ENCODE measurements at places on chromosomes 11 and 22. TPM values are rescaled to one million over a fixed set of nuclear protein-coding genes. Genes with fewer than 3 reads are reported as not detected.

- DNase-seq: no peak
- peak overlapping the region; percentile 47 for H3K4me3 ChIP-seq
- no peaks in the 10 kb centered on the region for H3K4me1 ChIP-seq
- no peaks in the 10 kb centered on the region for H3K36me3 ChIP-seq
- H3K27ac ChIP-seq: peak overlapping the region; percentile 27
These were observed 16.4 kb upstream of the UPK3A start for GRCh38 chr22:45268167-45268957.

- H3K27me3 ChIP-seq: no peaks in the 10 kb centered on the region
- DNase-seq: no peak
- no peak overlapping the region for H3K27ac ChIP-seq
- no peaks in the 10 kb centered on the region for H3K36me3 ChIP-seq
- H3K4me1 ChIP-seq: no peaks in the 10 kb centered on the region
- H3K4me3 ChIP-seq: no peak overlapping the region
These were observed 312.6 kb downstream of the C11orf87 start for GRCh38 chr11:109734566-109734965.

DNA sequence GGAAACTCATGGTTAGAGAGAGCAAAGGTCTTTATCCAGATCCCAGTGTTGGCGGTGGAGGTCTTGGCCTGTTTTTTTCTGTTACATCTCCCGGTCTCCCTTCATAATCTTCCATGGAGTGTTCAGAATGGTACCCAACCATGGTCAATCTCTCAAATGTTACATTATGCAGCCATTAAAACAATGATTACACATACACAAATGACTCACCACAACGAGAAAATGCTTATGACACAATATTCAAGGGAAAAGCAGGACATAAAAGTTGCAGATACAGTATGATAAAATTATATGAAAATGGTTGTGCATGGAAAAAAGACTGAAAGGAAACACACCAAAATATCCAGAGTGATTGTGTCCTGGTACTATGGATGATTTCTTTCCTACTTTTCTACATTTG, 17.8 kb upstream of the CSNK1E start:
- no peaks in the 10 kb centered on the region for H3K4me1 ChIP-seq
- no peak overlapping the region for H3K27ac ChIP-seq
- no peak overlapping the region for H3K4me3 ChIP-seq
- H3K36me3 ChIP-seq: no peaks in the 10 kb centered on the region
- DNase-seq: no peak

DNA sequence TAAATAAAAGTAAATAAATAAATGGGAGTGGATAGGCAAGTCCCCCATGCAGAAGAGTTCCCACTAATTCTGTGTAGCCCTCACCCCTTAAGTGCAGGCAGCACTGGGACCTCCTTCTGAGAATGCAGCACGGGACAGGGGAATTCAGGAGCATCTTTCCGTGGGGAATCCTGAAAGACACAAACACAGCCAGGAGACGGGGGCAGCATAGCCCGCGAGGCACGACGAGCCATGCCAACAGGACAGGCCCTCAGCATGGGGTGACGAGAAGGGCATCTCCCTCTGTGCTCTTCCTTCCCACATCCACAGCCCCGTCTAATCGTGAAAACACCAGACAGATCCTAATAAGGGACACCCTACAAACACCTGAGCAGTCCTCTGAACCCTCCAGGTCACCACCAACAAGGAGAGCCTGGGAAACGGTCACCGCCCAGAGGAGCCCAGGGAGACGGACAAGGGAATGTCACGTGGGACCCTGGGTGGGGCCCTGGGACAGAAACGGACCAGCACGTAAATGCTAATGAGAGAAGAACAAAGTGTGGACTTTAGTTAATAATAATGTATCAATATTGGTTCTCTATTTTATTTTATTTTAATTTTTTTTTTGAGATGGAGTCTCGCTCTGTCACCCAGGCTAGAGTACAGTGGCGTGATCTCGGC, 6.8 kb downstream of the KRTAP5-5 start:
- H3K4me3 ChIP-seq: no peak overlapping the region
- H3K27ac ChIP-seq: no peak overlapping the region
- DNase-seq: no peak
- H3K27me3 ChIP-seq: no peaks in the 10 kb centered on the region
- no peaks in the 10 kb centered on the region for H3K4me1 ChIP-seq

- no peaks in the 10 kb centered on the region for H3K36me3 ChIP-seq
- H3K4me1 ChIP-seq: no peaks in the 10 kb centered on the region
- no peak overlapping the region for H3K27ac ChIP-seq
These were observed 67.2 kb downstream of the SLC17A6 start for GRCh38 chr11:22405377-22405776.

Gene OR51I1
- not detected for total RNA-seq

GRCh38 chr11:102452461-102453301, at the start of gene TMEM123:
TMEM123 (minus strand) TSS chr11:102452765; CDS start chr11:102452623, 142 bp downstream.
- no peaks in the 10 kb centered on the region for H3K4me1 ChIP-seq
- H3K27ac ChIP-seq: peak within 1 kb of the TSS; percentile 89
- H3K27me3 ChIP-seq: no peaks in the 10 kb centered on the region
- DNase-seq: peak; percentile 70

Gene OR6T1
- not detected for total RNA-seq

Gene INS
- not detected for total RNA-seq

DNA sequence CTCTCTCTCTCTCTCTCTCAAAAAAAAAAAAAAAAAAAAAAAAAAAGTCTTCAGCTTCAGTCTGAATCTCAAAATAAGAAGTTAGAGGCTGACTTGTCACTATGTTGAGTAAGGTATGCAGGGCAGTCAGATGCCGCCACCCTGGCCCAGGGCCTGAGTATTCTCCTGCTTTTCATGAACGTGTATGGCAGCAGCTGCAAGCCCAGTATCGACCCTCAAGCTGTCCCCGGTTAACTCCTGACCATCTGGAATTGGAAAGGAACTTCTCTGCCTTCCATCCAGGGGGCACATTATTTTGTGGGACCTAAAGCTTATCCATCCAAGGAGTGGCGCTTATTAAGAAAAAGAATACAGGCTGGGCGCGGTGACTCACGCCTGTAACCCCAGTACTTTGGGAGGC, 11.4 kb downstream of the MRGPRD start:
- no peaks in the 10 kb centered on the region for H3K4me1 ChIP-seq
- no peak overlapping the region for H3K4me3 ChIP-seq
- DNase-seq: no peak
- no peaks in the 10 kb centered on the region for H3K27me3 ChIP-seq
- no peak overlapping the region for H3K27ac ChIP-seq

DNA sequence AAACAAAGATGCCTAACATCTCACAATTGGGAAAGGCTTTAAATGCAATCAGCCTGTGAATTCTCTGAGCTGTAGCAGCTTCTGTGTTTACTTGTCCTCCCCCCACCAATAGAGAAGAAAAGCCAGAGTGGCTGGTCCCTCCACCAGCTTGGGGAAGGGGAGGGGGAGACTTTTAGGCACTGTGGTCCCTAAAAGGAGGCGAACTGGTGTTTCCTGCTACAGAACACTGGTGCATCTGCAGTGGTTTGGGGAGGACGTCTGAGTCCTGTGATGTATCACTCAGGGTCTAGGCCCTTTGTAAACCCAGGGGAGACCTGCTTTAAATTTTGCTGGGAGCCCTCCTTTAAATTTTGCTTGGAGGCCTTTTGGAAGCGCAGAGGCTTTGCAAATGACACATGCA, 16.9 kb downstream of the TNRC6B start:
- DNase-seq: no peak
- no peaks in the 10 kb centered on the region for H3K4me1 ChIP-seq
- no peaks in the 10 kb centered on the region for H3K27me3 ChIP-seq
- no peak overlapping the region for H3K27ac ChIP-seq
- no peak overlapping the region for H3K4me3 ChIP-seq

Measured in right atrium auricular region (tissue), 2 donors.